ENCODE measurements at places on chromosomes 3 and 15.
A peak's percentile ranks its signal among the peaks of the same experiment; 100 is the strongest.

DNA sequence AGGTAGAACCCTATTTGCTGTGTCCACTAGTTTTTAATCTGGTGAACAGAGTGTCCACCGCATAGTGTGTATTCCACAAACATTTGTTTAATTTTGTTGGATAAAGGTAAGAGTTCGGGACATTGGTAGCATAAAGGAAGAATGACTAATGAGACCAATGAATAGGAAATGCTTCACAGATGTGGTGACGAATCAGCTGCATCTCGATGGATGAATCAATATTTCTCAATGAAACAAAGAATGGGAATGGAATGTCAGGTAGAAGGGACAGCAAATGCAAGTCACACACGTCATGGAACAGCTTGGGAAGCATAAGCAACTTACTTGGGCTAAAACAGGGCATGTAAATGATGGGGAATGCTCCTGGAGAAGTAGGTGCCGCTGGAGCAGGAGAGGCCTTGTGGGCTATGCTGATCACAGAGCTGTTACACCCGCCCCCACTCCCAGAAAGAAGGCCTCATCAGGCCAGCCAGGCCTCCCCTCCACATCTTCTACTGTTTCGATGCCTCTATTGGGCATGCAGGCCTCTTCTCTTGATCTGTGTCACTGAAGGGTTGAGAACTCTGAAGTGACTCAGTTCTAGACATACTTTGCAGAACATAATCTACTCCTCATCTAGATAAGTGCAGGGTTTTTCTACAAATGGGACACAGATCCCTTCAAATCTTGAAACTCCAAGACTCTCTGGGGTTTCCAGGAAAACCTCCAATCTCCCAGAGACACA is 120.0 kb upstream of the GADL1 start:
- no peak for DNase-seq

GRCh38 chr3:78917536-78917935 is 850.3 kb downstream of the ROBO1 start:
- DNase-seq: no peak

GRCh38 chr3:83821506-83821905 is 1137.3 kb upstream of the CADM2 start:
- no peak for DNase-seq

DNA sequence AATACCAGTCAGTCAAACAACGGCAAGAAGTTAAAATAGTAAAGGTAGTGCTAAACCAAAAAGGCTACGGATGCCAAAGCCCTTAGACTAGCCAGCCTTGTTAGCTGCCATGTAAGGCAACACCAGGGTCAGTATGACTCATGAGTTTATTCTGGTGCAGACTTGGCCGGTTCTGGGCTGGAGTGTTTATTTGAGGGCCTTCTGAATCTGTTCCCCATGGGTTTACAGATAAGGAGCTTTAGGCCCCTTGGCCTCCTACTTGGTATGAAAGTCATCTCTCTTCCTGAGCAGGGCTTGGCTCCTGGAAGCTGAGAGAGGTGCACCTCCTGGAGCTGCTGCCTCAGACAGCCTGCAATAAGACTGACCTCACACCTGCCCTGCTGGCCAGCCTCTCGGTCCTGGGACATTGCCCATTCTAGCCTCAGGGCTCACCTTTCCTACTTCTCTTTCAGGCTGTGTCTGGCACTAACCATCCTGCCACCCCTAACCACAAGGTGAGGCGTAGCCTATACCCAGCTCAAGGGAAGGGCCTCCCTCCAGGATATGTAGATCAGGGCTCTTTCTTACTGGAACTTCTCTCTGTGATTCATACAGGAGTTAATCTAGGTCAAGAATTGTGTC is 10.4 kb upstream of the RTP1 start:
- no peak for DNase-seq

DNA sequence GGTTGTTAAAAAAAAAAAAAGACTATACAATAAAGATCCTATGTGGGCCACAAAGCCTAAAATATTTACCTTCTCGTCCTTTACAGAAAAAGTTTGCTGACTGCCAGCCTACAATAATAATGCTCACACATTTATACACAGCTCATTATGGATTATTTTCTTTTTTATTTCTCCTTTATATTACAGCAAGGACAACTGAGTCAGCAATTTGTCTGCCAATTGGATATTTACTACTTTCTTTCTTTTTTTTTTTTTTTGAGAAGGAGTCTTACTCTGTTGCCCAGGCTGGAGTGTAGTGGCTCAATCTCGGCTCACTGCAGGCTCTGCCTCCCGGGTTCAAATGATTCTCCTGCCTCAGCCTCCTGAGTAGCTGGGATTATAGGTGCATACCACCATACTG is 142.2 kb downstream of the EBLN2 start:
- no peak for DNase-seq

- no peak for DNase-seq
Observed at GRCh38 chr3:160027541-160028195, 39.0 kb downstream of the IL12A start.

DNA sequence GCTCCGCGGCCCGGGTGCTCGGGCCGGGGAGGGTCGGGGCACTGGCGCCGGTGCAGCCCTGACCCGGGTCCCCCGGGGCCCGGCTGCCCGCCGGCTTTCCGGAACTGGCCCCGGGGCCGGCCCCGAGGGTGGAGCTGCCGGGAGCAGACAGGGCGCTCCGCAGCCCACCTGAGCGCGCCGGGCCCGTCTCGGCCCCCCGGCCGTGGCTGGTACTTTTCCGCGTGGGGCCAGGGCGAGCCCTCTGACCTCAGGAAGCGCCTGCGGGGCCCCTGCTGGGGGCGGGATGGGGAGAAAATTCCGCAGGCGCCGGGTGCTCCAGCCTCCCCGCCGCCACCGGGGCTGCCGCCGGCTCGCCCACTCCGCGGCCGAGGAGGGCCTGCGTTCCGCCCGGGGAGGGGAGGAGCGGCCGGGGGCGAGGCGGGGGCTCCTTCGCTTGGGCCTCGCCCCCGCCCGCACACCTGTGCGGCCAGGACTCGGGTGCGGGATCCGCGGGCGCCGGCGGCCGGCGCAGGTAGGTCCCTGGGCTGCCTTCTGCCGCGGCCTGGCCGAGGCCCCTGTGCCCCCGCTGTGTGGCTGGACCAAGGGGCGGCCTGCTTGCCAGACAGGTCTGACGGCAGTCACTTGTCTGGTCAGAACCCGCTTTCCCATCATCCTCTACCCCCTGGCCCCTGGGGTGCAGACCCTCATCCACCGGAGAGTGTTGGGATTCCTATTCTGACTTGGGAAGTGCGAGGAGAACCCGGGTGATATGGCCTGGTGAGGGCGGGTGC is 3.5 kb downstream of the FURIN start:
- peak; percentile 50 for DNase-seq

DNA sequence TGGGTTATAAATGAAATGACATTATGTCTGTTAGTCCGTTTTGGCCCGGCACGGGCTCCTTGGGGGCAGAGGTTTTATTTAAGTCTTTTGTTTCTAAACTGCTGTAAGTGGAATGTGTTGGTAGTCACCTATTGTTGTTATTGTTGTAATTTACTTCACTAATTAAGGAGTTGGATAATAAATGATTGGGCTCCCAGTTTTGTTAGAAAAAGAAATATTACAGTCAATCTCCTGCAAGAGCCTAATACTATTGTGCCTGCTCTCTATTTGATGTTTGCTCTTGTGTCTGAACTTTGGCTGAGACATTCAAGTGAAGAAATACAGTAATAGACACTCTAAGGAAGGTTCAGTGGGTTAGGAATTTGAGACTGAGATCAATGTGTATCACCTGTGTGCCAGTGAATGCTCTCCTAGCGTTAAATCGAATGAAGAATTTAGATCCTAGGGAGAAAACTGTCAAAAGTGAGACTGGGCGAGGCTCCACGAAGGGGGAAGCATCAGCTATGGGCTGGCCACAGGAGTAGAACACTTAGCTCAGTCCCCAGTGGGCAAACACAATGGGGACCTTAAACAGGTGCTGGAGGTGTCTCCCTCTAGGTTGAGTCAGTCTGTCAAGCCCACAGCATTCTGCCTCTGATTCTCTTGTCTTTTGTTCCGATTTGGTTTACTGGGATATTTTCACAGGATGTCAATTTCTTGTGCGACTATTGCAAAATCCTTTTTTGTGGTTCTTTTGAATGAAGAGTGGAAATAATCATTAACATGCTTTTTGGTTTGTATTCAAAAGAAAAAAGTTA is 1.2 kb downstream of the ROBO2 start:
- DNase-seq: no peak

DNA sequence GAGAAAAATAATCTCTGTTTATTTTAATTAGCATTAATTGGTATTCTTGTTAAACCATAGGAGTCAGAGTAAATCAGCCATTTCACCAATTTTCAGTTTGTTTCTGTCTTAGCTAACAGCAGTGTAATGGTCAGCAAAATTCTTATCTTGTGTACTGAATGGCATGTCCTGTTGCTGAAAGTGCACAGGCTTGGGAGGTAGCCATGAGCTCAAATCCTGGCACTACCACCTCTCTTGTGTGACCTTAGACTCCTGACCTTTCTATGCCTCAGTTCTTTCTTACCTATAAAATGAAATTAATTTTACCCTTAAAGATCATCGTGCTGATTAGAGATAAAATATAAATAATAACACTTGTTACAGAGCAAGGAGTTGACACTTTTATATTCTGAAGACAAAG is 35.8 kb downstream of the MLH1 start:
- DNase-seq: no peak

Data from GM19239 (cell line).